ENCODE measurements at places on chromosomes 3 and 15.

DNA sequence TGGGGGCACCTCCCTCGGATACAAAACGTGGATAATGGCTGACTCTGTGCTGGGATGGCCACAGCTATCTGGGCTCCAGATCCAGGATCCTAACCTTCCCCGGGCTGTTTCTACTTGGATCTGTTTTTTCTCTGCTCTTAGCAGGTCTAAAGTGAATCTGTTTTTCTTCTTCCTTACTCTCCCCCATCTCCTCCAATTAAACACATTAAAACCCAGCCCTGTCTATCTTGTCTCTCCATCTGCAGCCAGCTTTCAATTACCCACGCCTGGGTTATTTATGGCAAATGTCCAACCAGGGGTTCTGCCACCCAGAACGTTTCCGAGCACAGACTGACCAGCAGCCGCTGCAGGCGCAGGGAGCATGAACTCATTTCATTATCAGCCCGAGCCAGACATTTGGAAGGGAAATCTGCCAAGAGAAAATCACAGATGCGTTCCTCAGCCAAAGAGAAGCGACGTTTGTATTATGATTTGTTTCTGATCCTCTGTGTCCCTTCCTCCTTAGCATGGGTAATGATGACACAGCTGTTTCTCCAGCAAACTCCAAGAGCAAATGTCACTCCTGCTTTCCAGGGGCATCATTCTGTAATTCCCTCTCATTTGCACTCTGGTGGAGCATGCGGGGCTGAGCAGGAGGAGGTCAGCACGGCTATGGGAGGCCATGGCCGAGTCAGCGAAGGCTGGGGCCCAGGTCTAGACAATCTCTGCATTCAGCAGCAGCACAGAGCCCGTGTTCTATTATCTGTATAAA, 42.0 kb downstream of the UMPS start:
- no peak for DNase-seq

DNA sequence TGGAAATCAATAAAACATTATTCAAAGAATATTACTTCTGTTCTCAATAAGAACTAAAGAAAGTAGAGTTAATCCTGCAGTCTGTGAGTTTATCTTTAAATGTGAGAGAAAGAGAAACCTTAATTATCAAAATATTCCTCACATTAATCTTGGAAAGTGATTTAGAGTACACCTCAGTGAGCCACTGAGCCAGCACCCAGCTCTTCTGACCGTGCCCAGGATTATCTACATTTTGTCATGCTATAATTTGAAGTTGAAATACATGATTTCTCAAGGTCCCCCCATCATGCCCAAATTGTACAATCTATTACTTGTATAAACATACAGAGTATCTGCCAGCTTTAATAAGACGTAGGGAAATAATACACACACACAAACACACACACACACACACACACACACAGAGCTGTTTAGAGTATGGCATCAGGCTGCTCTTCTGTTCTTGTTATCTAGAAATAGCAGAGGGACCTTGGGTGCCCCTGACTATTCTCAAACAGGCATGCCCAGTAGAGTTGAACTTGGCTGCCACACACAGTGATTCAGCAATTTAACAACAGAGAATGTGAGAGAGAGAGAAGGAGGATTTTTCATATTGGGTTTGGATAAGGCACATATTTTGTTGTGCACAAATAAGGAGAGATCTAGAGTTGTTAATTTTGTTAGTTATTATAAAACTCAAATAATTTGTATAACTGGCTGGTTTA, 74.4 kb downstream of the P2RY1 start:
- no peak for DNase-seq

- no peak for DNase-seq
Measured at GRCh38 chr3:69197922-69198530, 75.6 kb upstream of the LMOD3 start.

GRCh38 chr15:86284635-86285034, 205.0 kb downstream of the AGBL1 start:
- DNase-seq: no peak

GRCh38 chr15:83592370-83593040, 61.4 kb upstream of the ADAMTSL3 start:
- no peak for DNase-seq

DNA sequence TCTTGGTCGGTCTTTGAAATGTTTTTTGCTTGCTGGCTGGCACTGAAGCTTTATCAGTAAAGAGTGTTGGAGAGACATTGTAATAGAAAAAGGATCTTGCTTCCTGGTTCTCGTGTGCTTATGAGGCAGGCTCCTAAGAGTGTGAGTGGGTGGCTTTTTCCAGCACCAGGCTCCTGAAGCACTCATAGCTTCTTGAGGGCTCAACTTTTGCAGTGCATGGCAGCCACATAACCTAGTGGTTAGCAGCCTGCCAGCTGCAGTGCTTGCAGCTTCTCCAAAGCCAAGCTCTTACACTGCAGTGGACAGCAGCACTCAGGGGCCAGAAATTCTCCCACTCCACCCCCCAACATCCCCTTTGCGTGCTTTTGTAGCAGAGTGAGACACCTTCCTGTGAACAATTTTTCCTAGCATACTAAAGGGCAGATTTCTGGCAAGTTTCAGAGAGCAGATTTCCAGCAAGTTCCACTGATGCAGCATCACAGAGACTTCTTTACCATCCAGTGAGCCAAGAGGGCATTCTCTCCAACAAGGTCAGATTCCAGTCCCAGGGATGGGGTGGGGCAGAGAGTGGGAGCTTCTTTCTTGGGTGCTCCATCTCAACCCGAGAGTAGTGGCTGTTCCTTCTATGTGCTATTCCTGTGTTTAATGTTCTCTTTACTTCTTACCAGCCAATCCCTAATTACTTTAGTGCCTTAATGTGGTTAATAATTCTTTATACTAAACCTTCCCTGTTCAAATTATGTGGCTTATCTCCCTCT, 15.8 kb upstream of the ARHGEF26 start:
- no peak for DNase-seq

- no peak for DNase-seq
Measured at GRCh38 chr15:65334586-65335231, 30.2 kb downstream of the RNU5B-1 start.

GRCh38 chr3:120566243-120566975, 29.7 kb upstream of the NDUFB4 start:
- DNase-seq: no peak

- peak; percentile 78 for DNase-seq
Measured at GRCh38 chr3:79019137-79019923, 748.5 kb downstream of the ROBO1 start.

DNA sequence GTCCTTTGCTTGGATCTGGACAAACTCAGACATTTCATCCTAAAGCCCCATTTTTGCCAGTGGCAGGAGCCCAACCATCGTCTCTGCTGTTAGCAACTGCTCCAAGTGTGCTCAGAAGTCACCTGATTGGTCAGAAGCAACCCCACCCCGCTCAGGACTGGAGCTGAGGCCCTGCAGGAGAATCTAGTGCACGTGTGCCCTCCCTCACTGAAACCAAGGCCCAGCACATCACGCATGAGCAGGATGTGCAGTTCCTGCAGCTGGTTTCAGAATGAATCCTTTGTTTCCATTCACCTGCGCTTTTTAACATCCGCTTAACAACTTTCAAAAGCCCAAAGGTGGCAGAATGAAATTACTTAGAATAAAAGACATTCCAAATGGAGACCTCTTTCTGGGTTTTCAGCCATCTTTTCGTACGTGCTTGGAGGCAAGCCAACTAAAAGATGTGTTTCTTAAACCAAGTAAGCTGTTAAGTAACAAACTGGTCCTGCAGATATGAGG, 81.2 kb downstream of the SRGAP3 start:
- DNase-seq: no peak

- no peak for DNase-seq
Measured at GRCh38 chr3:108388136-108389132, 92.1 kb downstream of the HHLA2 start.

GRCh38 chr15:65286069-65286703, 497 bp downstream of the PARP16 start:
- DNase-seq: no peak

DNA sequence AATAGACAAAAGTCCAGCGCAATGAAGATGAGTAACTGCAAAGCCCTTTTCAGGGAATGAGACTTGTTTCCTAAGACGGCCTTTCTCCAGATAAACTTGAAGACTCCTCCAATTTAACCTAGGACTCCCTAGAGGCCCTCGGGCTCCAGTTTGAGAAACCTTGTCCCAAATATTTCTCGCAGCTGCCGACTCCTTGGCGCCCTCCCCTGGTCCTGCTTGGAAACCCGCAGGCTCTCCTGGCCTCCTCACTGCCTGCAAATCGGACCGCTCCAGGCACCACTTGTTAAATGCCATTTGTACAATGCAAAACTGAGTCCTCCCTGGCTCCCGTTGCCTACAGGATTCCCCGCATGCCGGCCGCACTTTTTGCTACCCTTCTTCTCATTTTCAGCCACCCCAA, 36.8 kb downstream of the MUC4 start:
- no peak for DNase-seq

DNA sequence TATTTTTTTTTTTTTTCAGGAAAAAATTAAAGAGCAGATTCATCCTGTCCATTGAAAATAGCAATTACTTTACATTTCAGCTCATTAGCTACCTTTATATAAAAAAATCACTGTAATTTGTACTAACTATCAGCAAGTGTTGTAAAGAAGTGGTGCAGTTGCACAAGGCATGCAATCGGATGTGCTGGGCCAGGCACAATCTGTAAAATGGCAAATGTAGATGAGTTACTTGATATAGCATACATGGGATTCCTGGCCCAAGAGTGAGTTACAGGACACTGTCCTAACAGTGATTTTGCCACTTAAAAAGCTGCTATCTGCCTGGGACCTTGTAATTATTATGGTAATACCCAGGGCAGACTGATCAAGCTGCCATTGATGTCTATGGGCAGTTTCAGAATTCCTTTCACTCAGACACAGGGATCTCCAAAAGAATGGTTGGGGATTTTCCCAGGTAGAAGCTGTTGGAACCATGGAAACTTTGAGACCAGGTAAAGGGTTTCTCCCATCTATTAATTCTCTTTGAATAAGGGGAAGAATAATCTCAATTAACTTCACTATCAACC, 182.2 kb upstream of the ICE2 start:
- DNase-seq: no peak

- no peak for DNase-seq
Measured at GRCh38 chr15:83947156-83947555, 288.4 kb upstream of the GOLGA6L4 start.

DNA sequence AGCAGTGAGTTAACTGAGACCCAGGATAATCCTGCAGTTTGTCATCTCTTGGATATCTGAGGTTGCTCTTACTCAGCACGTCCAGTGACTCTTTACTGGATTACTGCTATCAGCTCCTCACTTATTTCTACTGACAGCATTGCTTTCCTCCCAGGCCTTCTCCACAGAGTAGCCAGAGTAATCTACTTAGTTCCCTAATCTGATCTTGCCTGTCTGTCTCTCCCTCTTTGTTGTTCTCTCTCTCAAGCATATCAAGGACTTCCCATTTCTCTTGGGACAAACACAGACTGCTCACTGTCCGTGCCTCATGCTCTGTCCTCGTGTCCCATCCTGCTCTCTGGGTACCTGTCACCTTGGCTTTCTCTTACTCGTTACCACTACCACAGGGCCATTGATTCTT, 376.2 kb downstream of the FEZF2 start:
- DNase-seq: no peak

GRCh38 chr15:38035701-38036100, 101.3 kb downstream of the TMCO5A start:
- DNase-seq: no peak

DNA sequence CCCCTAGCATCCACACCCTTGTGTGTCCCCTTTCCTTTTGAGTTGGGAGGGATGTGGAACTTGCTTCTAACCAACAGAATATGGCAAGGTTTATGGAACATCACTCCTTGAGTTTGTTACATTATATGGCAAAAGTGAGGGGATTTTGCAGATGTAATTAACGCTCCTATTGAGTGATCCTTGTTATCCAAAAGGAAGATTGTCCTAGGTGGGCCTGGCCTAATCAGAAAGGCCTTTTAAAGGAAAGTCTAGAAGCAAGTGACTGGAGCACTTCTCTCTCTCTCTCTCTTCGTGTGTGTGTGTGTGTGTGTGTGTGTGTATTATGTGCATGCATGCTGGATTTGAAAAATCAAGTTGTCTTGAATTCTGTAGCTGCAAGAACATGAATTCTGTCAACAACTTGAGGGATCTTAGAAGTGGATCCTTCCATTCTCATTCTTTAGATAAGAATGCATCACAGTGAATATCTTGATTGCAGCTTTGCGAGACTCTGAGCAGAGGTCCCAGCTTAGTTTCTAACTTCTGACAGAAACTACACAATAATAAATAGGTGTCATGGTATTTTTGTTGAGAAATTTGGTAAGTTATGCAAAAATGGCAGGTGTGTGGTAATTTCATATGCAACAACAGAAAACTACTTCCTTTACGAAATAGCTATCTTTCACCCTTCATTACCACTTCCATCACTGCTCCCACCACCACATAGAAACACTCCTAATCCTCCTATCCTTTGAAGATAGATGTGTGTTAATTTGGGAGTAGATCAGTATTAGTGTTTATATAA, 360.9 kb upstream of the CBLB start:
- DNase-seq: no peak

- no peak for DNase-seq
Measured at GRCh38 chr3:56102032-56102431, 366.2 kb downstream of the ERC2 start.

DNA sequence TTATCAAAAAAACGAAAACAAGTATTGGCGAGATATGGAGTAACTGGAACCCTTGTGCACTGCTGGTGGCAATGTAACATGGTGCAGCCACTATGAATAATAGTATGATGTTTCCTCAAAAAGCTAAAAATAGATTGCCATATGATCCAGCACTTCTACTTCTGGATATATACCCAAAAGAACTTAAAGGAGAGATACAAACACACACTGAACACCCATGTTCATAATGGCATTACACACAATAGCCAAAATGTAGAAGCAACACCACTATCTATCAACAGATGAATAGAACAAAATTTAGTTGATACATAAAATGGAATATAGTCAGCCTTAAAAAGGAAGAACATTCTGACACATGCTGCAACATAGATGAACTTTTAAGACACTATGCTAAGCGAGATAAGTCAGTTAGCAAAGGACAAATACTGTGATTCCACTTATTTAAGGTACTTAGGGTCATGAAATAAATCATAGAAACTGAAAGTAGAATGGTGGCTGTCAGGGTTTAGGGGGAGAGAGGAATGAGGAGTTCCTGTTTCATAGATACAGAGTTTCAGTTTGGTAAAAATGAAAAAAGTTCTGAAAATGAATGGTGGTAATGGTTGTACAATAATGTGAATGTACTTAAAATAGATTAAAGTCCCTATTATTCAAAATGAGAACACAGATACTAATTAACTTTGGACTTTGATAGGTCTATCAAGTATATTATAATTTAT, 59.4 kb upstream of the IMPG2 start:
- no peak for DNase-seq

DNA sequence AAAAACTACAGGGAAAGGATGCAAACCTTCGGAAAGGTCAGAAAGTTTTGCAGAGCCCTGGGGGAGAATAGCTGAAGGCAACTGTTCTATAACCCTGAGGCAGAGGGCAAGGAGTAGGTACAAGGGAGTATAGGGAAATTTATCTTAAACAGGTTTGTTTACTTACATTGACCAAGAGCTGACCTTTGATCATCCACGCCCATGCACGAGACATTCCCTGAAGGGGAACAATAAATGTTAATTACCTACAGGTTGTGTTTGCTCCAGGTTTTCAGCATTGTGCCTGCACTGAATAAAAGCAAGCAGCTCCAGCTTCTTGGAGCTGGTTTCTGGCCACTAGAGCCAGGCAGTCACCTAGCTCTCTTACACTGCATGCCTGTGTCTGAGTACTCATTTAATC, 524.5 kb upstream of the TGFBR2 start:
- no peak for DNase-seq

All from amniotic stem cell (primary cell).